CD8-positive, alpha-beta T cell (primary cell): ENCODE measurements at places on chromosomes 11 and 22. TPM values are rescaled to one million over a fixed set of nuclear protein-coding genes. Genes with fewer than 3 reads are reported as not detected.

Gene GGTLC2
- total RNA-seq = not detected

Gene GALR3
- not detected for total RNA-seq

Gene SMTNL1
- not detected for total RNA-seq

Gene CCDC88B
- 117 TPM for total RNA-seq

Gene MMP8
- not detected for total RNA-seq

Gene CCND1
- total RNA-seq = 7.1 TPM

DNA sequence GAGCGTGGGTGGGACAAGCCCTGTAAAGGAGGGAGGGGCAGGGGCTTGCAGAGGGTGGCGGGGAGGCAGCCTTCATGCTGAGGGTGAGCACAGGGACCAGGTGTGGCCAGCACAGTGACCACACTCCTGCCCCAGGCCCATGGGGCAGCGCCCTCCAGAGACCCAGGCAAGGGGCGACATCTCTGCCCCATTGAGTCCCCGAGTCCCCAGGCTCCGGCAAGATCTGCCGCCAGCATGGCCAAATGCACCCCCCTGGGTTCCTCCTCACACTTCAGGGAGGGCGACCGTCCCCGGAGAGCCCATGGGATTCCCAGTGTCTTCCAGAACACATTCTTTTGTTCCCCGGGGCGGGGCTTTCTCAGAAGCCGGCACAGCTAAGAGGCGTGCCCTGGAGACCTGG lies 362.5 kb downstream of the TBC1D22A start:
- DNase-seq = no peak

DNA sequence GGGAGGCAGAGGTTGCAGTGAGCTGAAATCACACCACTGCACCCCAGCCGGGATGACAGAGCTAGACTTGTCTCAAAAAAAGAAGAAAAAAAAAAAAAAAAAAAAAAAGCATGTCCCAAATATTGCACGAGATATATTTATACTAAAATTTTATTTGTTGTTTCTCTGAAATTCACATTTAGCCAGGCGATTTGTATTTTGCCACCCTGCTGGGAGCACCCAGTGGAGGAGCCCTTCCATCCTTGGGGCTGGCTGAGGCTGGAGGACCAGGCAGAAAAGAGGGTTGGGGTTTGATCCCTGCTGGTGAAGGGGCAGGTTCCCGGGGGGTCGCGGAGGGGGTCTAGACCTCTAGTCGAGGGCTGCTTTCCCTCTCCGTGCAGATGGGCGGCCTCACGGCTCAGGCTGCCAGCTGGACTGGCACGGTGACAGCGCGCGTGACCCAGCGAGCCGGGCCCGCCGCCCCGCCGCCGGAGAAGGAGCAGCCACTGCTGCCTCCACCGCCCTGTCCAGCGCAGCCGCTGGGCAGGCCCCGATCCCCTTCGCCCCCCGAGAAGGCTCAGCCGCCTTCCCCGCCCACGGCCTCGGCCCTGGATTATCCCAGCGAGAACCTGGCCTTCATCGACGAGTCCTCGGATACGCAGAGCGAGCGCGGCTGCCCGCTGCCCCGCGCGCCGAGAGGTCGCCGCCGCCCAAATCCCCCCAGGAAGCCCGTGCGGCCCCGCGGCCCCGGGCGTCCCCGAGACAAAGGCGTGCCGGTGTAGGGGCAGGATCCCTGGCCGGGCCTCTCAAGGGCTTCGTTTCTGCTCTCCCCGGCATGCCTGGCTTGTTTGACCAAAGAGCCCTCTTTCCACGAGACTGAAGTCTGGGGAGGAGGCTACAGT lies 952 bp upstream of the CATSPERZ start:
- DNase-seq = no peak

DNA sequence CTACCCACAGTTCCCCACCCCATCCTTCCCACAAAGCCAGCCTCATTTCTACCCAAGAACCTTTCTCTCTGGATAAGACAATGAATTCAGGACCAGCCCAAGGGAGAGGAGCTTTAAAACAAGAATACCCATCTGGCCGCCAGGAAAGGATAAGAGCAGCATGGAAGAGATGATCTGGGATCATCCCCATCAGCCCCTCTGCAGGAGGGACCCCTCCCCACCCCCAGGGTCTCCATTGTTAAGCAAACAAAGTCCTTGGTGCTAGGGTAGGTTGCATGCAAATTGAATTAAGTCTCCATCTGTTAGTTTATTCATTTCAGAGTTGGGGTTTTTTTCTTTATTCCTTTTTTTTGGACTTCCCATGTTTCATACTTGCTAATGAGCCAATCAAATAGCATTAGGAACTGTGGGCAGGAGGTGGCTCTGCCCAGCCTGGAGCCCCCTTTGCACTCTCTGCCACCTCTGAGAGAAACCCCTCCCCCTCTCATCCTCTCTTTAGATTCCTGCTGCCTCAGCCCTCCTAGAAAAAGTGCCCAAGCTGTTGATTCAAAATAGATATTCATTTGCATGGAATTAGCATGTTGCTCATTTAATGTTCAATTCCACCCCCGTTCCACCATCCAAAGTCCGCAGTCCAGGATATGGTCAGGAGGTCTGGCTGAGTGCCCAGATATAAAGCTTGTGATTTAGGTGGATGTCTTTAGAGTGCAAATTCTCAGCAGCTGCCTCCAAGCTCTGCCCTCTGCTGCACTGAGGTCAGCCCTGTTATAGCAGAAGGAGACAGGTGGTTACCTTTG lies 138.5 kb upstream of the NCAM1 start:
- DNase-seq = no peak

DNA sequence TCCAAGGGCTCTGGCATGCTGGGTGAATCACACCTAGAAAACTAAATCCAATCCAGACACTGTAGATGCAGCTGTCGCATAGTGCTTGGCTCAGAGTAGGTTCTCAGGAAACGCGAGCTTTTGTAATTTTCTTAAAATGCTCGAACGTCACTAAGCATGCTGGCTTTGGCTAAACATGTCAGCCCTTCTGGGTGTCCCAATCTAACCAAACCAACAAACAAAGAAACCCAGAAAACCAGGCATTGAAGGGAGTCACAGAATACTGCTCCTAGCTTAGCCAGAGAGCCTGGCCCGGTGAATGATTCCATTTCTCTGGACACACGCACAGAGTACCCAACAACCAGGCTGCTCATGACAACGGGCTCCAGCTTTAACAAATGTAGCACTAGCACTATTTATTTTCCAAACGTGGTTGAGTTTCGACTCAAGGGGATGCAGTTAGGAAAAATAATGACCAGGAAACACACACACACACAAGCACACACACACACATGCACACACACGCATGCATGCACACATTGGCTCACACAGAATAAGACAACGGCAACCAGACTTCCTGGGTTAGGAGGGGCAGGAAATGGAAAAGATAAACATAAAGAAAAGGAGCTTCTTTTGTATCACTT lies 492.6 kb downstream of the MIAT start:
- DNase-seq = no peak

GRCh38 chr11:71138737-71139425 lies 113.5 kb downstream of the SHANK2 start:
- no peak for DNase-seq

- DNase-seq = no peak
These were observed 17.7 kb downstream of the BSX start for GRCh38 chr11:122963961-122964360.

GRCh38 chr11:2885678-2886081 lies at the start of gene CDKN1C:
Gene CDKN1C (minus strand): TSS chr11:2885775. CDS start chr11:2885456, 319 bp downstream.
- peak; percentile 91 for DNase-seq

DNA sequence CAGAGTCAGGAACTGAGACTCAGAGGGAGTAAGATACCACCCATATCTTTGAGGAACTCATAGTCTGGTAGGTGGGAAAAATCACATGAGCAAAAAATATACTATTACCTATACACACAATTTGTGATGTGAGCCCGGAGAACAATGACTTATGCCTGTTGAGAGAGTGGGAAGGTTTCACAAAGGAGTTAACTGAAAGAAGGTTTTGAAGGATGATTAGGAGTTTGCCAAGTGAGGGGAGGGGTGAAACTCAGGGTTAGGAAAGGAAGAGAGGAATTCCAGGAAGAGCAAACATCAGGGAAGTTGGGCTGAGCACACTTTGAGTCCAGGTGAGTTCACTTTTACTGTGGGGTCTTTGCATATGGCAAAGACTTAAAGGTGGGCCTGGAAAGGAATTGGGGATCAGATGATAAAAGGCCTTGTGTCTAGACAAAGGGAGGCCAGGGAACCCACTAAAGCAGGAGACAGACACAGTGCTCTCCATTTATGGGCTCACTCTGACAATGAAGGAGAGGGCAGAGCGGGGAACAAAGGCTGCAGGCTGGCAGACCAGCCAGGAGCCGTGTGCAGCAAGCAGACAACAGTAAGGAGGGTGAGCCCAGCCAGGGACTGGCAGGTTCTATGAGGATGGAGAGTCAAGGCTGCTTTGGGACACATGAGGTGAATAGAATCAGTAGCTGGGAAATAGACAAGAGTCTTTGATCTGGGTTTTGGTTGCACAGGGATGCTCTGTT lies 33.1 kb downstream of the TSPAN18 start:
- DNase-seq = no peak

- peak; percentile 98 for DNase-seq
These were observed at the start of the genes C11orf71 and RBM7 for GRCh38 chr11:114400216-114400914. Gene C11orf71 (minus strand): TSS chr11:114400511. CDS start chr11:114400331, 180 bp downstream. Gene RBM7 (plus strand): TSS chr11:114400666. CDS start chr11:114400672, 6 bp downstream.

DNA sequence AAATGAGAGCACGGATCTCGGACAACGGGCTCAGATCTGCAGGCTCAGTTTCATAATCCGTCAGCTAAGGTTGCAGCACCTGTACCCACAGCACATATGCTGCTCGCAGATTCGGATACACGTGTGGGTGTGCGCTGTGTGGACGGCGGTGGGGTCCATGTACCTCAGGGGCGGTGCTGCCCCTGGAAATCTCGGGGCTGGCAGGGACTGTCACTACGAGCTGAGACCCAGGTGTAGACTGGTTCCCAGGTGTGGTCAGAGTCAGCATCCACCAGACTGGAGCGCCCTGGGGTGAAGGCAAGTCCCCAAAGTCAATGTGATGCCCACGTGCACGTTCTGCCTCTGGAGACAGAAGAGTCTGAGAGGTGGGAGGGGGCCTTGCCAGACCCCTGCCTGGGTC lies 989.3 kb downstream of the BRD1 start:
- no peak for DNase-seq

DNA sequence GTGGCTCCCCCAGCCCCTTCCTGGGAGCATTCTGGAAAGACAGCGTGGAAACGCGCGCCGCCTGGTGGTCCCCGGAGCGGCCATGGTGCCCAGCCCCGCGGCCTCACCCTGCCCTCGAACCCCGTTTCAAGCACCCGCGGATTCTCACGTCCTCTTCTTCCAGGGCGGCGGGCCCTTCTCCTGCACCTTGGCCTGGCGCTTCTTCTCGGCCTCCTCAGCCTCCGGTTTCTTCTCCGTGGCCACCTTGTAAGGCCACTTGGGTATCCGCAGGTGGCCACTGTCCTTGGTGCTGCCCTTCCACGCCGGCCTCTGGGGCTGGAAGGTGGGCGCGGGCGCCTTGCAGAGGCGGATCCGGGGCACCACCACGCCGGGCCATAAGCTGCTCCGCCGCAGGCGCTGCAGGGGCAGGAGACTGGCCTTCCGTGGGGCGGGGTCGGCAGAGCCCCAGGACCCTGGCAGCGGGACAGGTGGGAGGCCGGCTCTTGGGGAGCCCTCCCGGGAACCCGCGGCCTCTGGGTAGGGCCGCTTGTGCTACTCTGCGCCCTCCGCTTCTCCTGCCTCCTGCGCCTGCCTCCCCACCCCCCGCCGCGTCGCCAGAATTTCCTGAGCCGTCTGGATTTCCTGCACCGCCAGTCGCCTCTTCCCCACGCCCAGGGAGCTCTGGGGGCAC lies 83.4 kb downstream of the TRIM51G start:
- DNase-seq = no peak

DNA sequence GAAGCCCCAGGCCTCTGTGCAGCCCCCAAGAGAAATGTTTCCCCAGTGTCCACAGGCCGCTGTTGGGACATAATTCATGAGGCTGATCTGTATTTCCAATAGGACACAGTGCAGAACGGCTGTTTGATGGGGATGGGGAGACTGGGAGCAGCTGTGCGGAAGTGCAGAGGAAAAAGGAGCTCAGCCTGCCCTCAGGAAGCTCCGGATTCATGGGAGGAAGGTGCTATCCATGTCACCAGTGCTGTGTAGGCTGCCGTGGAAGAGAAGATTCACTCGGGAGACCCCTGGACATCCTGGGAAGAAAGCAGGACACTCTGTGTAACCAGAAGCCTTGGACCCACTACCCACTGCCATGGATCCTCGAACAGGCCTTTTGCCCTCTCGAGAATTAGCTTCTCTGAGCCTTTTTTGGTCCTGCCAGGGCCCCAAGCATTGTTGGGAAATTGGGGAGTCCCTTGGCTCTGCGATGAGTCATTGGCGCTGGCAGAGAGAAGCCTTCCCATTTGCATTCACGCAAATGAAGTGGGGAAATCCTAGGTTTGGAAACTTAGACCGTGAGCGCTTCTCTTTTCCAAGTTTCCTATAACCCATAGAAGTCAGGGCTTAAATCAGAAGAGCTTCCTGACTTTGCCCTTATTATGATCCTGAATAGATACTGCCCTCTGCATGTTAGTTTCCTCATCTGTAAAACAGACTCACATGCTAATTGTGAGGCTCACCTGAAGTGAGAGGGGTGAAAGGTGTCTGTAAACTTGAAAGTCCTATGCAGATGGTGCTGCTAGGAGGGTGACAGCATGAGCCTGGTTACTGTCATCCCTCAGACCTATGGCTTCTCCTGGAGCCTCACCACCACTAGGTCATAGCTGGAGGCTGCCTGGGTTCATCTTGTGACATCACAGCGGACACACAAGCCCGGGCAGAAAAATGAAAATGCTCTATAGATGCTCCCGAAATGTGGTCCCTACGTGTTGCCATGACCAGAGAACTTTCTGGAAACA lies 229.2 kb upstream of the B3GAT1 start:
- DNase-seq = no peak

DNA sequence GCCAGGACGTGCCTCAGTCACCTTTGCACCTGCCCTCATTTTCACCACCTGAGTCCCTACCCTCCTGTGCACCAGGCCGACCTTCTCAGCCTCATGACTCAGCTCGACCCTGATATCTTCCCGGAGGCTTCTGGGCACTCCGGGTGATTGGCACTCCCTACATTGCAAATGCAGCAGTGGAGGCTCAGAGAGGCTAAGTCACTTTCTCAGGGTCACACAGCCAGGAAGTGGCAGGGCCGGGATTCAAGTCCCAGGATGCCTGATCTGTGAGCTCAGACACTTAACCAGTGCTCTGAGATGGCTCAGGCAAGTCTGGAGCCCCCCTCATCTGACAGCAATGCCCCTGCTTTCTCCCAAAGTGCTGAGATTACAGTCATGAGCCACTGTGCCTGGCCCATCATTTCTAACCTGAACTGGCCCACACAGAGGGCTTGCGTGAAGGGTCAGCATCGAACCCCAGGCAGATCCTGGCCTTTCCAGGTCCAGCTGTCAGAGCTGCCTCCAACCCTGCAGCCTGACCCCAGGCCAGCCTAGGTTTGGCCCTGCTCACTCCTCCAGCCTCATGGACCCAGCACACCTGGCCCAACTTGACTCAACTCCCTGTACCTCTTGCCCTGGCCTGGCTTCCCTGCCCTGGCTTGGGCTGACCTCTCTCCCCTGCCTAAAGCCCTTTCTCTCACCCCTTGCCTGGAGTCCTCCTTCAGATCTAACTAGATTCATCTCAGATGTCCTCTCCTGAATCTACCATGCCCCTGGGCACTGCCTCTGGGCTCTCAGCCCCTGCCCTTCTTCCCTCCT lies 40.7 kb upstream of the RTL6 start:
- DNase-seq = no peak

GRCh38 chr11:66281776-66282467 lies 3.9 kb downstream of the CNIH2 start:
- no peak for DNase-seq
